NCI-H526 treated with DMSO at 0.1 percent for 48 hours (cell line): ENCODE measurements at places on chromosomes 3 and 15.
A peak's percentile ranks its signal among the peaks of the same experiment; 100 is the strongest.

- no peak for DNase-seq
These were observed at the start of gene SLC6A20 for GRCh38 chr3:45795882-45796765. Gene SLC6A20 (minus strand): TSS chr3:45796536. CDS start chr3:45796419, 117 bp downstream.

- DNase-seq: no peak
These were observed 1063.9 kb downstream of the FHIT start for GRCh38 chr3:60187343-60187742.

DNA sequence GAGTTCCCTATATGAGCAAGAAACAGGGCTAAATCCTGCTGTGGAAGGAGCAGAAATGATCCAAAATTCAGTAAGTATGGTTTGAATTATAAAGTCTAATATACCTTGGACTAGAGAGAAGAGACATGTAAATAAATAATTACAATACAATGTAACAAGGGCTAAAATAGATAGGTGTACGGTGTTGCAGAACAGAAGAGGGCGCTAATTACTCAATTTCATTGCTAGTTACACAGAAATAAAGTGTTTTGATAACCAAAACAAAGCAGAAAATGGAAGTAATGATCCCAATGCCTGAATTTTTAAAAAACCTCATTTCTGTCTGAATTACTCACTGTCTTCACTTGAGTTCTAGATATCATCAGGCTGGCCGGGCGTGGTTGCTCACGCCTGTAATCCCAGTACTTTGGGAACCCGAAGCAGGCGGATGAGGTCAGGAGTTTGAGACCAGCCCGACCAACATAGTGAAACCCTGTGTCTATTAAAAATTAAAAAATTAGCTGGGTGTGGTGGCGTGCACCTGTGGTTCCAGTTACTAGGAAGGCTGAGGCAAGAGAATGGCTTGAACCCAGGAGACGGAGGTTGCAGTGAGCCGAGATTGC, 8.3 kb upstream of the PLCH1 start:
- peak; percentile 61 for DNase-seq

DNA sequence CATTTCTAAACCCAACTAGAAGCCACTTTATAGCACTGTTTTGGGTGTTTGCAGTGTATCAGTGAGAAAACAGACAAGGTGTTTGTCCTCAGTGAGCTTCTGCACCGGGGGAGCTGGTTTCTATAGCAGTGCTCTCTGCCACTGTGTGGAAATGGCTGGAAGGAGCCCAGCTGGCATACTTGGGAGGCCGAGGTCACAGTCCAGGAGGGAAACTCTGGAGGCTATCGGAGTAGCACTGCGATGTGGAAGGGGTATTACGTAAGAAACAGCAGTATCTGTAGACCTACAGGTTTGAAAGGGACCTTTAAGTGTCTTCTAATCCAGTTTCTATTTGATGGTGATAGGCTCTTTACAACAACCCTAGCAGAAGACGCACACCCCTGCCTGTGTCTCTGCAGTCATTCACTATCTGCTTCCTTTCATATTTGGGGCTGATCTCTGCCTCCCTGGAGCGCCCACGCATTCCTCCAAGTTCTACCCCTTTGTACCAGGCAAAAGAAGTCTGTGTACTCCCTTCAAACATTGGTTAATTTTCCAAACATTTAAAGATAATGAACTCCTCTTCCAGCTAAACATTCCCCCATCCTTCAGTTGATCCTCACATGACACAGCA, 87.4 kb upstream of the ADAMTS17 start:
- DNase-seq: no peak

DNA sequence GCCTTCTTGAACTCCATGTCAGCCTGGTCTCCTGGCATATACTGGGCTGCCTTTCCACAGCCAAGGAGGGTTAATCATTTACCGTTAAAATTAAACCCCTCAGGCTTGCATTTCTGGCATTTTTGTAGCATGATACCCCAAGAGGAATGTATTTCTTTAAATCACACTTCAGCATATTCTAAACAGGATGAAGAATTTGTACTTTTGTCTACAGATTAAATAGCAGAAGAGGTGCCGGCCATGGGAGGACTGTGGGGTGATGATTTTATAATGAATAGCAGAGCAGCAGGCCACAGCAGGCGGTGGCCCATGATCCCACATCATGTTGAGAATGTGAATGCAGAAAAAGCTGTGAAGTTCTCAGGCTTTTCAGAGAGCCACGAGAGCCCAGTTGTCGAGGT, 90.2 kb downstream of the ARNT2 start:
- DNase-seq: no peak

DNA sequence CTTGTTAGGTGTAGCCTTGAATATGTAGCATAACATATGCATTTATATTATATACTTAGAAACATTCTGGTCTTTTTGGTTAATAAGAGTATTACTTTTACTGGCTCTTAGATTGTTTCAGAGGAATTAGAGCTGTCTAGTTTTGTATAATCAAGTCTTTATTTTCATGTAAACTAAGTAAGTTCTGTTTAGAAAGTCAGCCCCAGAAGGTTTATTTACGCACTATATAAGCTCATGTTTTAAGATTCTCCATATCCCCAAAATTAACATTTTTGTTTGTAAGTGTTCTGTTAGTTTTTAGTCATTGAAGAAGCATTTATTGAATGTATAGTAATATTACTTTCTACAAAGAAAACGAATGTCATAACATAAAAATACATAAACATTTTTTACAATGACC, 158.1 kb downstream of the HCN4 start:
- DNase-seq: no peak

GRCh38 chr3:100899440-100900091, 93.7 kb downstream of the ABI3BP start:
- no peak for DNase-seq

DNA sequence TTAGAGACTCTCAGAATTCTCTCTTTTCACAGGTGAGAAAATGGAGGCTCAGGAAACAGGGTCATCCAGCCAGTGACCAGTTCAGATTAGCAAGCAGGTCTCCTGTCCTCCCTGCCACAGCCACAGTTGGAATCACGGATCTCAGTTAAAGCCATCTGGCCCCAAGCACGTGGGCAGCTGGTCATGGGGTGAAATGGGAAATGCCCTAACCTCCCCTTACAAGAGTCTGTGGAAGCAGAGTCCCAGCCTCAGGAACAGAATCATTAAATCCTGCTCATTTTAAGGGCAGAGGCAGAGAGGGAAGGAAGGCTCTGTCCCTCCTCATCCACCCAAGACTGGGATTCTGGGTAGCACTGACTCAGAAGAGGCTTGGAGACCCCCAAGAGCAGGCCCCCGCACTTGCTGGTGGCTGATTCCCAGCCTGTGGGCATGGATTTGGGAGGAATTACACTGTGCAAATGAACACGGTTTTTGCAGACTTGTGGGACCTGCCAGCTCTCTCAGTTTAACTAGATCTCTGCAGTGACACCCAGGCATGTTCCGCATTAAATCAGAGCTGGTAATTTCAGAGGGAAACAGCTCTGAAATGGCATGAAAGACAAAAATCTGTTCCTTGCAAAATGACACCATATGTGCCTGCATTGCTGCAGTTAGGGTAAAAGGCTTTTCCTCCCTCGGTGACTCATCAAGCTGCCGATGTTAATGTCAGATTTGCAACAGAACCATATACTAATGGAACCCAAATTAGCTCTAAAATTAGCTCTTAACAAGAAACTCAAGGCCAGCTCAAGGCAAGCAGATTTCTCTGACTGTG, 89.0 kb downstream of the BDH1 start:
- no peak for DNase-seq

GRCh38 chr15:65305776-65306175, 1.3 kb downstream of the RNU5B-1 start:
- DNase-seq: no peak

- no peak for DNase-seq
These were observed 293.7 kb upstream of the TRIM42 start for GRCh38 chr3:140384028-140384771.

DNA sequence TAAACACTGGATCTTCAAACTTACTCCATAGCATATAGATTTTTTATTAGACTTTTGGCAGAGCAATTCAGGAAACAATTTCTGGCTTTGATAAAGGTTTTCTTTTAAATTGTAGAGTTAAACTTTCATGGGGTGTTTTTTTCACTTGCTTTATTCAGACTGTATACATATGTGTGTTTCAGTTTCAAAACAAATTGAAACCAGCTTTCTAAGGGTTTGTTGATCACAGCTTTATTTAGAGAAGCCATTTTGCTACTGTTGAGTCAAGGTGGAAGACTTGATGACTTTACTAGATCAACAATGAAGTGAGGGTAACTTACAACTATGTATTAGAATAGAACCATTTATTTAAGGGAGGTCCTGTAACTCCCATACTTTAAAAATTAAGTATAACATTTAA, 6.2 kb downstream of the UBE2E1 start:
- DNase-seq: no peak

- no peak for DNase-seq
These were observed 158.7 kb downstream of the GHSR start for GRCh38 chr3:172289583-172289982.

- DNase-seq: no peak
These were observed 1009.5 kb downstream of the NAALADL2 start for GRCh38 chr3:175868626-175869025.

- no peak for DNase-seq
These were observed 10.0 kb downstream of the PLXND1 start for GRCh38 chr3:129596194-129597086.

DNA sequence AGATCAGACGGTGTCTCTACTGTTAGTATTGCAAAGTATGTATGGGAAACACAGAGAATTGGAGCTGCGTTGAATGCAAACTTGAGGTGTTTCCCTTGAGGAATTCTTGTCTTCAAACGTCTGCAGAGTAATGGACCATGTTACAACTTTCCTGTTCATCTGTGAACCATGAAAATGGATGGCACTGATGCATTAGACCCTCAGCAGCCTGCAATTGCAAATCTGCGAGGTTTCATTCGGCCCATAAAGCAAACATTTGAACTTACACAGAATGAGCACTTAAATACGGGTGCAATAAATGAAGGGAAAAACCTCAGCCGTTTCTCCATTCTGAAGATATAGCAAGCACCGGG, 49.7 kb downstream of the LRRN1 start:
- no peak for DNase-seq

DNA sequence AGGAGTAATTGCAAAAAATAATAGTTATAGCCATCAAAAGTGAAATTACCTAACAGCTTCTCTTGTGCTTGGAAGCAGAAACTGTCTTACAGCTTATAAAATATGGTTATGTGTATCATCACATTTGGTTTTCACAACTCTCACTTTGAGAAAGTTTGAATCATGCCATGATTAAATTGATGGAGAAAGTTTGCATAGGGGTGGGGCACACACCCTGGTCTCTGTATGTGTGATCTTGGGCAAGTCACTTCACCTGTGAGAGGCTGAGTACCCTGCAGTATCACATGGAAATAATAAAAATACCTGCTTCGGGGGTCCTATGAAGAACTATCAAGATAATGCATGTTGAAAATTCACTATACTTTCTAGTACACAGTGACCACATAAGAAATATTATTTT, 471.4 kb downstream of the RAP2B start:
- no peak for DNase-seq

DNA sequence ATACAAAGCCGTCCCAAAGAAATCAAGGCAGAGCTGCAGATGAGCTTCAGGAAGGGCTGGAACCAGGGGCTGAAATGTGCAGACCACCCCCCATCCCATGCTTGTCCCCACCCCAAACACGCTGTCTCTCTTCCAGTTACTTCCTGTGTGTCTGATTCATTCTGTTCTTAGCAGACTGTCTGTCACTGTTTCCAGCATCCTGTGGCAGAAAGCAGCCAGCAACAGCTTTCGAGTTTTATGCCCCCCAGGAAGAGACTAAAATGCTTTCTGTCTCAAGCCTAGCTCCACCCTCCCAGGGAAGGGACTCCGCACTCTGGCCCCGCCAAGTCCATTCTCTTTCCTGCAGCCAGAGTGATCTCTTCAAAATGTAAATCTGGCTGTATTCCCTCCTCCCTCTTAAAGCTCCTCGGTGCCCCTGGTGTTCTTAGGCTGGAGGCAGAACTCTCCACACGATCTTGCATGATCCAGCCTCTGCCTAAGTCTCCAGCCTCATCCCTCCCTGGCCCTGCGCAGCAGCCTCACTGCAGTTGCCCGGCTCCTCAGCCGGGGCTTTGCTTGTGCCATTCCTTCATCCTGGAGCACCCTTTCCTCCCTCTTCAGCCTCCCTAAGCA, 41.5 kb downstream of the HRH1 start:
- DNase-seq: no peak

GRCh38 chr15:85825118-85825517, 30.4 kb upstream of the KLHL25 start:
- DNase-seq: no peak
